Ascending aorta (tissue), 2 donors: ENCODE measurements at places on chromosomes 2 and 18. TPM values are rescaled to one million over a fixed set of nuclear protein-coding genes. Genes with fewer than 3 reads are reported as not detected.

The POTEJ gene
- total RNA-seq = not detected

DNA sequence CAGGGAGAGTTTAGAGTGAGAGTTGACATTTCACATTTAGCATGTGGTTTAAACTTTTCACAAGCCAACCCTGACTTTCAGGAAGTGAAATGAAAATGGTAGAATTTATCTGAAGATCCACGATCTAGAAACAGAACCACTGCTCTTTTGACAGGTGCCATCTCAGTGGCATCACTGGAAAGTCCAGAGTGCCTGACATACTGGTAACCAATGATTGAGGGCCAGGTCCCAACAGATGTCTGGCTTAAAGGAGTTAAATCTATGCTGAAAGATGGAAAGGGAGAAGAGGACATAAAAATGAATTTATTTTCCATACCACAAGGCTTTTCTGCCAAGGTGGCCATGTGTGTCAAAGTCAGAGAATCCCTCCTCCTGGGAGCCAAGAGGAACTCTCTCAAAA lies 2.7 kb downstream of the IL36G start:
- no peak for DNase-seq

The FEV gene
- not detected for total RNA-seq

DNA sequence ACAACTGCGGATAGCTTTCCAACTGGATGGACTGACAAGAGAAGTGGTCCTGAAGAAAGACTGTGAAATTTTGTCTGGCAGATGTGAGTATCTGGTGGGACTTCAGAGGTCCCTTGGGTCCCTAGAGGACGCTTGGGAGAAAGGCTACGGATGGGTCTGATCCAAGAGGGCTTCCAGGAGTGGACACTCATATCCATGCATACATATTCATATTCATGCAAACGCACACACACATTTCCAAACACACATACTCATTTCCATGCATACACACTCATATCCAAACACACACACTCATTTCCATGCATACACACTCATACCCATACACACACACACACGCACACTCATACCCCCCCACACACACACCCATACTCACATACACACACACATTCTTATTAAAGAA lies 200.2 kb upstream of the DDX18 start:
- DNase-seq = no peak

DNA sequence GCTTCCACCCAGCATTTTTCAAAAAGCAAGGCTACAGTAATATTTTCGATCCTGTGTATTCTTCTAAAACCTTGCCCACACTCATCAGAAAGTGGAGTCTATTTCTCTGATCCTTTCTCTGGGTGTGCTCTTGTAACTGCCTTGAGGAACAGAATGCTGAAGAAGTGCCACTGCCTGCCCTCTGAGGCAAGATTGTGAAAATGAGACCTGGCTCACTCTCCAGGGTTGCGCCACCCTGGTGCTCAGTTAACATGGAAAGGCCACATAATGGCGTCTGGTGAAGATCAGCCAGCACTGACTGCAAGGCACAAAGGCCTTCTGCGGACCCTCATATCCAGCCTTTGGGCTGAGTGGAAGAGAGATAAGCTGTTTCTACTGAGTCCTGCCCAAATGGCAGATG lies 11.2 kb upstream of the SH3RF3 start:
- no peak for DNase-seq

DNA sequence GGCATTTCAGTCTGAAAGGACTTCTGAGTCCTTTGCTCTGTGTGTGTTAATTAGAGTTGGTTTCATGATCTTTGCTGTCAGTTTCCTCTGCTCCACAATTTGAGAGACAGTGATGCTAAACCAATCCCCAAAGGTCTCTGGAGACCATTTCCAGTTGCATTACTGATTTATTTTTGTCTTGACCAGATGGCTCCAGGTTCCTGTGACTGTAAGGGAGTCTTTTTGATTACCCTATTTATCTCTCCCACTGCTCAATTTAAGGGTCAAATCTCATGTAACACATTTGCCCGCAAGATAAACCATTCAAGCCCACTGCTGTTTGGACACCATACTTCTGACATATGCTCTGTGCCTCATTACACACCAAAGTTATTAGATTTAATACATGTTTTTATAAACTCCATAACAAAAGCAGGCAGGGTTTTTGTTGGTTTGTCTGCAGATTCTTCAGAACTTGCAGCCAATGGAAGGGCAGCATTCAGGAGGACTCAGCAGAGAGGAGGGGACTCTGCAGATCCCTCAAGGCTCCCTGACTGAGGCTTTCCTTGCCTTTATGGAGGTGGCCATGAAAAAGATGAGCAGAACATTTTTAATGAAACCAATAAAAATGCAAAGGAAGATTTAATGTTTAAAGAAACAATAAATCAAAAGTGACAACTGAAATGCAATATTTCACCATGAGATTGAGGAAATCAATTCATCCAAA lies 889.3 kb upstream of the CELF4 start:
- DNase-seq = no peak

The SPP2 gene
- not detected for total RNA-seq

GRCh38 chr18:22019193-22019592 lies 150.2 kb upstream of the GATA6 start:
- DNase-seq = no peak

The MC5R gene
- not detected for total RNA-seq

DNA sequence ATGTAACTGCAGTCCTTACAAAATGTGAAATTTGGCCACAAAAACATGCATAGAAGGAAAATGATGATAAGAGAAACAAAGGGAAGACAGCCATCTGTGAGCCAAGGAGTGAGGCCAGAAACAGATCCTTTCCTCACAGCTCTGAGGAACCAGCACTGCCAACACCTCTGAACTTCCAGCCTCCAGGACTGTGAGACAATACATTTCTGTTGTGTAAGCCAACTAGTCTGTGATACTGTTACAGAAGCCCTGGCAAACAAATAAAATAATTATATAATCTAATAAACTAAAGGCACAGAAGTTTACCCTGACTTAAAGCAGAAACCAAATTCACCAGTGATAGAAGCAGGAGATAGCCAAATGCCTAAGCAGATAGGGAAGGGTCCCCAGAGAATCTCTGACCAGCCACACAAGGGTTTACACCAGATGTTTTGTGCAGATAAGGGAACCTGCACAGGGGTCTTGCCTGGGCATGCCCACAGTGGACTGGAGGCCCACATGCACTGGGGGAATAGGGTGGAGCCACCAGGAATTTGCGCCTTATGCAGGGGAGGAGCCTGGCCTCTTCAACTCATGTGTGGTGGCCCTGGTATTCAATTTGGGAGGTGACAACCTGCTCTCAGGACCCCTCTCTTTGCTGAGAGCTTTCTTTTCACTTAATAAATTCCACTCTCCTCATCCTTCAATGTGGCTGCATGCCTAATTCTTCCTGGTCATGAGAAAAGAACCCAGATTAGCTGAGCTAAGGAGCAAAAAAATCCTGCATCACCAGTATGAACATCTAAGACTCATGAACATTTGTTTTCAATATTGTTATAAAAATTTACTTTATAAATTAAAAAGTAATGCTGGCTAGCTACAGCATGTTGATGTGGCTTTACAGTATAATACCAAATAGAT lies 3.8 kb upstream of the GCC2 start:
- no peak for DNase-seq

DNA sequence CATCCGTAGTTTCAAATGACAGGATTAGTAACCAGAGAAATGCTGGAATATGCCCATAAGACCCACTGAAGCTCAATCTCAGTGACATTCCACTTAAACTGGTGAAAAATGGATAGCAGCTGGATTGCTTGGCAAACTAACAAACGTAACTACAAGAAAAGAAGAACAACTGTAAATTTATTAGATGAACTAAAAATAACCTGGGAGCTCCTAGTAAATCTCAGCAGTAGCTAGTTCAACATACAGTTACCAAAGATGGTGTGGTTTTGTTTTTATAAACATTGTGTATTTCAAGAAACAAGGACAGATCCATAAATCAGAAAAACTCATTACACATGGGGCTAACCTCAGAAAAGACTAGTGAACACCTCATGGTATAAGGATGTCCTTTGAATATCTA lies 531.9 kb downstream of the XIRP2 start:
- no peak for DNase-seq

- DNase-seq = no peak
These were observed 58.9 kb downstream of the NDUFA10 start for GRCh38 chr2:239966029-239966852.

The IL1RL2 gene
- not detected for total RNA-seq

- DNase-seq = no peak
These were observed 53.0 kb downstream of the ICOS start for GRCh38 chr2:203989521-203989920.

DNA sequence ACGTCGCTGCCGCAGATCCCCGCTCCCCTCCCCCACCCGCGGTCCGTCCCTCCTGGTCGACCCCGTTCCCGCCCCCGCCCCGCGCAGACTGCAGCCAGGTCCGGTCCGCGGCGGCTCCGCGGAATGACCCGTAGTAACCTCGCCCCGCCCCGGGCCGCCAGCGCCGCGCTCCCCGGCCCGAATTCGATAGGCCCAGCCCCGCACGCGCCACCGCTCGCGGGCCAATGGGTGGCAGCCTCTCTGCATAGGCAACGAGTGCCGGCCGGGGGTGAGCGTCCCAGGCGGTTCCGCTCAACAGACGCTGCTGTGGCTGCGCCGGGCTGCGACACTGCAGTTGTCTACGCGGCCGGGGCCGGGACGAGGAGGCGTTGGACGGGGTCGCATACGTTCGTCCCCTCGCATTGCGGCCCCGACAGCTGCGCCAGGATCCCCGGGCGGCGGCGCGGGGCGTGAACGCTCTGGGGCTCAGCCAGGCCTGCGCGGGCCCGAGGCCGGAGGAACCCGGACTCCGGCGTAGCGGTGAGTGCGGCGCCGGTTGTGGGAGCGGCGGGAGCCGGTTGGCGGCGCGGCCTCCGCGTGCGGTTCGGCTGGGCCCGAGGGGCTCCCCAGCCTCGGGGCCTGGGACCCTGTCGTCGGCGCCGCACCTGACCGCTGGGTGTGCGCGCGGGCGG lies at the start of gene ACSL3:
Gene ACSL3 (plus strand): TSS at position 297 of the 671 bp plus-strand sequence. CDS start 47,737 bp downstream, outside the sequence.
- DNase-seq = peak; percentile 90

- no peak for DNase-seq
These were observed 1.9 kb downstream of the CCDC68 start for GRCh38 chr18:54957296-54957832.

DNA sequence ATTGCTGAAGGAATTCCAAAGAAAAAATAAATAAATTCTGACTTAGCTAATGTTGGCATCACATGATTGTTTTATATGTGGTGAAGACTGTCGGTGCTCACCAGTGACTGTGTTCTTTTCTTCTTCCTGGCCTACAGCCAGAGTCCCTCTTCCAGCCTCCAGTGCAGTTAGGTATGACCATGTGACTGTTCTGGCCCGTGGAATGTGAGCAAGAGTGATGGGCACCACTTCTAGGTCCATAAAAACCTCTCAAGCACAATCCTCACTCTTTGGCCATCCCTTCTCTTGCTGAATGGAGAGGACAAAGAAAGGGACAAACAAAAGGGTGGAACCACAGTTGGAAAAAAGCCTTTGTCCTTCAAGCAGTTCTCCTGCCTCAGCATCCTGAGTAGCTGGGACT lies 39.0 kb upstream of the BMPR2 start:
- peak; percentile 28 for DNase-seq

DNA sequence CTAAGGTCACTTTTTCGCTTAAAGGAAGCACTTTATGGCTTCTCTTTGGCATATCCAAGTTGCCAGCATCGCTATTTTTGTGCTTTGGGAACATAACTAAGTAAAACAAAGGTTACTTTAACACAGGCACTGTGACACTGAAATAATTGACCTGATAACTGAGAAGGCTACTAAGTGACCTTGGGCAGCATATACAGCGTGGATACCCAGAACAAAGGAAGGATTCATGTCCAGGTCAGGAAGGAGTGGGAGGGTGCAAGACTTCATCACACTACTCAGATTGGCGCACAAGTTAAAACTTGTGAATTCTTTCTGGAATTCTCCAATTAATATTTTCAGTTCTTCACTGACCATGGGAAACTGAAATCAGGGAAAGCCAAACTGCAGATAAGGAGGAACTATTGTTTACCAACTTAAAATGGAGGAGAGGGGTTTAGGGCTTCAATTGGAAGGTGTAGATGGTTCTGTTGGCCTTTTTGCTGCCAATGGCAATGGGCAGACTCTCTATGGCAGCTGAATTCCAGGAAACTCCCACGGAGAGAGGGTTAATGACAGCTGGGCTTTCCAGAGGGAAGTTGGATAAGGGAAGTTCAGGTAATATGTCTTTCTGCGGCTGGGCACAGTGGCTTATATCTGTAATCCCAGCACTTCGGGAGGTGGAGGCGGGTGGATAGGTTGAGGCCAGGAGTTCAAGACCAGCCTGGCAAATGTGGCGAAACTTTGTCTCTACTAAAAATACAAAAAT lies 45.3 kb downstream of the COMMD1 start:
- no peak for DNase-seq
